ENCODE measurements at places on chromosomes 12 and 14. TPM values are rescaled to one million over a fixed set of nuclear protein-coding genes. Genes with fewer than 3 reads are reported as not detected.

The PLEKHD1 gene
- total RNA-seq, result 0.19 TPM

The PTPRR gene
- not detected for total RNA-seq

The KLHL33 gene
- total RNA-seq, result 0.04 TPM

The TAS2R13 gene
- 2.1 TPM for total RNA-seq

The BCL11B gene
- total RNA-seq, result 52.9 TPM

The ZDHHC22 gene
- total RNA-seq, result not detected

The ZFHX2 gene
- total RNA-seq, result 2.1 TPM

The RTL1 gene
- total RNA-seq, result not detected

The UBE2N gene
- 128 TPM for total RNA-seq

The CEP170B gene
- total RNA-seq, result 6.1 TPM

The MYO1H gene
- not detected for total RNA-seq

The KERA gene
- total RNA-seq, result not detected

The PRH2 gene
- not detected for total RNA-seq

The FGF6 gene
- not detected for total RNA-seq

The NRIP2 gene
- total RNA-seq, result not detected

The CHURC1 gene
- 53.8 TPM for total RNA-seq

The INSM2 gene
- not detected for total RNA-seq

The SYCP3 gene
- total RNA-seq, result 0.42 TPM

Measured in activated T-helper 17 cell treated with anti-CD3 and anti-CD28 coated beads, Interleukin-2, amount 50 U/mL, for 72 hours (primary cell).